Hepatocyte (in vitro differentiated cells): ENCODE measurements at places on chromosomes 4 and X. TPM values are rescaled to one million over a fixed set of nuclear protein-coding genes. Genes with fewer than 3 reads are reported as not detected.

- no peak overlapping the region for H3K27ac ChIP-seq
- H3K4me3 ChIP-seq = no peak overlapping the region
- DNase-seq = no peak
- H3K4me1 ChIP-seq = no peaks in the 10 kb centered on the region
These were observed 221.5 kb upstream of the RPL34 start for GRCh38 chr4:108398836-108399235.

DNA sequence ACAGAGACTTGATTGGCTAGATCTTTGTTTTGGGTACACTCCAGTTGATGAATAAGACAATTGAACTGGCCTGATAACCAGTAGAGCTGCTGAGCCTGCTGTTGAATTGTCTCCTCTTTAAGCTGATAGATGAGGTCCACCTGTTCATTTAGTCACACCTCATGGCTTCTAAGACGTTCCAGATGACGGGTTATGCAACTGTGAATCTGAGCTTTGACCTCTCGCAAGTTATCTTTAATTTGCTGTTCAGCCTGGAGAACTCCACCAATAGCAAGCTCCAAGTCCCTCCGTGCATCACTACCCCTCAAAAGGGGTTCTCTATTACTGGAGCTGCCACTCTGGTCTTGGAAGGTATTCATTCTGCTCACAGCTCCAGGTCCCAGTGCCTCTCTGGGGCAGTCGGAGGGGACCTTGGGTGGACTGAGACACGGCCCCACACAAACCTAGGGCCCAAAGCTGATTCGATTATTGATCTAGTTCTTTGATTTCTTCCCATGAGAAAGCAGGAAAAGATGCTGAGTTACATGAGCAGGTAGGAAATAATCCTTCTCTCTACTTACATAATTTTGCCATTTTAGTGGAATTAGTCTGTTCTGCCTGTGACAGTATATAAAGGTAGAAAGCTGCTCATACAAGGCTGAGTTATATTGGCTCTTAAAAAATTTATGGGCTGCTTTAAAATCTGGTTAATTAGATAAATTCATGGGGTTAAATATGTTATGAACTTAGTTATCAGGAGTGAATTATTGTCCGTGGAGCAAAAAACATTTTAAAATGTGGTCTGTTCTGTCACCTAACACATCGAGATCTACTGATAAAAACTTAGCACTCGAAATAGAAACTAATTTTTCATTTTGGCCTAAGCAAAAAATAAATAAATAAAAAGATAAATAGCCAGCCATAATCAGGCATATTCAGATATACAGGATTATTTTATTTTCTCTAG lies 6.8 kb downstream of the MMAA start:
- no peak overlapping the region for H3K27ac ChIP-seq
- no peak for DNase-seq
- no peaks in the 10 kb centered on the region for H3K36me3 ChIP-seq

DNA sequence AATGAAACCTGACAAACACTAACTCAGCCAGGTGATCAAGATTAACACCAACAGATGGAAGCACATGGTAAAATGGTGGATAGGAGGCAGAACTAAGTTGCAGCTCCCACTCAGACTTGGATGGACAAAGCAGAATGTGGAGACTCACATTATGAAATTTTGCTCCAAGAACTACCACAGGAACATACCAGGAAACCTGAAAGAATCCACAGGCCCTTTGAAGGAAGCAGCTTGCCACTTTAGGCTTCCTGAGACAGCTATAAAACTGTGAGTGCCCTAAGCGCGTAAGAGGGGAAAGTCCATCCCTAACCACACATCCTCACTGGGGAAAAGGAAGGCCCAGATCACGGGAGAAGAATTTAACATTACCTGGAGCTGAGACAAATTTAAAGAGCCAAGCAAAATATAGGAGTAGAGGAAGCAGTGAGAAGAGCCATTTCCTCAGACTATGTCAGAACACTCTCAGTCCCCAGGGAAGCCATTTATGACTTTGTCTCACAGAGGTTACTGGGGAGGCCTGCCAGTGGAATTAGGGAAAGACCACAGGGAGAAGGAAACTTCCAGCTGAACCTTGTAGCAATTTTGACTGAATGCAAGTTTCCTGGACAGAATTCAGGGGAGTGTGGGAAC lies 224.5 kb downstream of the TEX13C start:
- H3K36me3 ChIP-seq = no peaks in the 10 kb centered on the region
- H3K27ac ChIP-seq = no peak overlapping the region
- H3K4me1 ChIP-seq = no peaks in the 10 kb centered on the region
- H3K27me3 ChIP-seq = no peaks in the 10 kb centered on the region
- DNase-seq = no peak
- H3K4me3 ChIP-seq = no peak overlapping the region

DNA sequence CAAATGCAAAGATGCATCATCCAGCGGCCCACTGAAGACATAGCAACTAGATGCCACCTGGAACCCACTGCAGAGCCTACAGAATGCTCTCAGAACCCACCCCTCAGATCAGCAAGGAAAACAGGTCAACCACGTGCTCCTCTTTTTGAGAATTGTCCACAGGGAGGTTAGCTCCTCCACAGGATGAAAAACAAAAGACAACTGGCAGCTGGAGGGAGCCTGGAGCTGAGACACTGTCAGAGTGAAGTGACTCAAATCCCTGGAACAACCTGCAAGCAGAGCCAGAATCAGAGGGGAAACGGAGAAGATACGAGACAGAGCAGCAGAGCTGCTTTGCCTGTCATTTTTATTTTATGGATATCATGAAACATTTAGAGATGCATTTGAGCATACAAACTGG lies 277.6 kb downstream of the GASK1B start:
- H3K4me1 ChIP-seq = no peaks in the 10 kb centered on the region
- no peak for DNase-seq
- H3K36me3 ChIP-seq = no peaks in the 10 kb centered on the region
- no peaks in the 10 kb centered on the region for H3K27me3 ChIP-seq
- H3K27ac ChIP-seq = no peak overlapping the region

DNA sequence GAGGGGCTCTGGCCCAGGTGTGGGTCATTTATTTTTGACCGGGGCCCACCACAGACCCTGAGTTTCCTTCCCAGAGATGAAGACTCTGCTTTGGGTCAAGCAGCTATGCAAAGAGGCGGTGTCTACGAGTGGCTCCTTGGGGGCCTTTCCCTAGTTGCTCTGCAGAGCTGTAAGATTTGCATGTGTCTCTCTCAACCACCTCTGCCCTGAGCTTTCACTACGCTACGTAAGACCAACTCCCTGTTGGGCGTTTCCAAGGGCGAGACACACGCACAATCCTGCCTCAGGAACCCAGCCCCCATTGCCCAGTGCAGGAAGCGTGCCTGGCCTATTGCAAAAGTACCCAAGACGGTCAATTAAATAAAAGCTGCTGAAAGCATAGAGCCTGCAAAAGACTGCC lies 10.0 kb upstream of the ANOS1 start:
- H3K27ac ChIP-seq = no peak overlapping the region
- no peaks in the 10 kb centered on the region for H3K4me1 ChIP-seq
- no peak for DNase-seq
- H3K36me3 ChIP-seq = no peaks in the 10 kb centered on the region
- no peak overlapping the region for H3K4me3 ChIP-seq
- H3K27me3 ChIP-seq = no peaks in the 10 kb centered on the region

GRCh38 chrX:809081-809480 lies 178.5 kb downstream of the SHOX start:
- H3K27ac ChIP-seq = no peak overlapping the region
- H3K27me3 ChIP-seq = no peaks in the 10 kb centered on the region
- H3K4me3 ChIP-seq = no peak overlapping the region
- no peaks in the 10 kb centered on the region for H3K4me1 ChIP-seq

GRCh38 chr4:19739101-19739651 lies 512.5 kb upstream of the SLIT2 start:
- DNase-seq = peak; percentile 51
- no peaks in the 10 kb centered on the region for H3K27me3 ChIP-seq
- H3K27ac ChIP-seq = peak overlapping the region; percentile 57

GRCh38 chr4:138086611-138087041 lies 155.5 kb downstream of the SLC7A11 start:
- H3K4me1 ChIP-seq = peaks cover 10% of the 10 kb centered on the region
- H3K27me3 ChIP-seq = no peaks in the 10 kb centered on the region
- no peak overlapping the region for H3K4me3 ChIP-seq
- H3K36me3 ChIP-seq = no peaks in the 10 kb centered on the region

DNA sequence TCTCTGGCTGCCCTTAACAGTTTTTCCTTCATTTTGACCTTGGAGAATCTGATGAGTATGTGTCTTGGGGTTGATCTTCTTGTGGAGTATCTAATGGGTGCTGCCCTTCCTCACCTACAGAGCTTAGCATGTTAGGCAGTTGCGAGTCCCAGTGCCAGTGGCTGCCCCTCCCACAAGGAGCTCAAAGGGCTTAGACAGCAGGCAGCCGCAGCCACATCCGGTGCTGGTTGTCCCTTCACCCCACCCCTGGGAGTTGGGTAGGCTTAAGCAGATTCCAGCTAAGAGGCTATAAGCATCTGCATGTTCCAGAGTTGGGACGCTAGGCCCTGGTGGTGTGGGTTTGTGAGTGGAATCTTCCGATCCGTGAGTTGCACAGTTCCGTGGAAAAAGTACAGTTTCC lies 322.1 kb upstream of the ARX start:
- H3K27ac ChIP-seq = no peak overlapping the region
- H3K27me3 ChIP-seq = no peaks in the 10 kb centered on the region
- no peaks in the 10 kb centered on the region for H3K36me3 ChIP-seq
- no peaks in the 10 kb centered on the region for H3K4me1 ChIP-seq
- H3K4me3 ChIP-seq = no peak overlapping the region

DNA sequence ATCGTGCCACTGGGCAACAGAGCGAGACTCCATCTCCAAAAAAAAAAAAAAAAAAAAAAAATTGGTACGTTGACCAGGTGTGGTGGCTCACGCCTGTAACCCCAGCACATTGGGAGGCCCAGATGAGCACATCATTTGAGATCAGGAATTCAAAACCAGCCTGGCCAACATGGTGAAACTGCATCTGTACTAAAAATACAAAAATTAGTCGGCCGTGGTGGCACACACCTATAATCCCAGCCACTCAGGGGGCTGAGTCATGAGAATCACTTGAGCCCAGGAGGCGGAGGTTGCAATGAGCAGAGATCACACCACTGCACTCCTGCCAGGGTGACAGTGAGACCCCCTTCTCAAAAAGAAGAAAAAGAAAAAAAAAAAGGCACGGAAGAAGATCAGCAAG lies 24.5 kb downstream of the RBMX start:
- H3K4me3 ChIP-seq = no peak overlapping the region
- no peak overlapping the region for H3K27ac ChIP-seq
- H3K27me3 ChIP-seq = no peaks in the 10 kb centered on the region

- H3K27ac ChIP-seq = no peak overlapping the region
- no peaks in the 10 kb centered on the region for H3K4me1 ChIP-seq
- no peak for DNase-seq
- no peak overlapping the region for H3K4me3 ChIP-seq
- no peaks in the 10 kb centered on the region for H3K27me3 ChIP-seq
These were observed 49.6 kb downstream of the KIT start for GRCh38 chr4:54707406-54707805.

DNA sequence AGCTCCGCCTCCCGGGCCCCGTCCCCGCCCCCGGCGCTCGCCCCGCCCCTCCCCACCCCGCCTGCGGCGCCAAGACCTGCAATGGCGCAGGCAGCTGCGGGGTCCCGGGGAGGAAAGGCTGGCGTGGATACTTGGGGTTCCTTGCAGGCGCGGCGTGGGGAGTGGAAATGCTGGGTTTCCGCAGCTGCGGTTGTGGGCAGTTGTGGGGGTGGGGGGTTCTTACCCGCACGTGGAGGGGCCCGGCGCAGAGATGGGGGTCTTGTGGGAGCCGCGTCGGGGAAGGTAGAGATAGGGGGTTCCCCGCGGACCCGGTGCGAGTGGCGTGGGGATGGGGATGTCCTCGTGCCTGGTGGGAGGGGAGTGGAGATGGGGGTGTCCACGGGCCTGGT lies 680 bp upstream of the ASMTL start:
- H3K36me3 ChIP-seq = no peaks in the 10 kb centered on the region
- peak overlapping the region; percentile 90 for H3K27ac ChIP-seq
- H3K4me3 ChIP-seq = peak overlapping the region; percentile 78
- no peaks in the 10 kb centered on the region for H3K4me1 ChIP-seq
- no peaks in the 10 kb centered on the region for H3K27me3 ChIP-seq

DNA sequence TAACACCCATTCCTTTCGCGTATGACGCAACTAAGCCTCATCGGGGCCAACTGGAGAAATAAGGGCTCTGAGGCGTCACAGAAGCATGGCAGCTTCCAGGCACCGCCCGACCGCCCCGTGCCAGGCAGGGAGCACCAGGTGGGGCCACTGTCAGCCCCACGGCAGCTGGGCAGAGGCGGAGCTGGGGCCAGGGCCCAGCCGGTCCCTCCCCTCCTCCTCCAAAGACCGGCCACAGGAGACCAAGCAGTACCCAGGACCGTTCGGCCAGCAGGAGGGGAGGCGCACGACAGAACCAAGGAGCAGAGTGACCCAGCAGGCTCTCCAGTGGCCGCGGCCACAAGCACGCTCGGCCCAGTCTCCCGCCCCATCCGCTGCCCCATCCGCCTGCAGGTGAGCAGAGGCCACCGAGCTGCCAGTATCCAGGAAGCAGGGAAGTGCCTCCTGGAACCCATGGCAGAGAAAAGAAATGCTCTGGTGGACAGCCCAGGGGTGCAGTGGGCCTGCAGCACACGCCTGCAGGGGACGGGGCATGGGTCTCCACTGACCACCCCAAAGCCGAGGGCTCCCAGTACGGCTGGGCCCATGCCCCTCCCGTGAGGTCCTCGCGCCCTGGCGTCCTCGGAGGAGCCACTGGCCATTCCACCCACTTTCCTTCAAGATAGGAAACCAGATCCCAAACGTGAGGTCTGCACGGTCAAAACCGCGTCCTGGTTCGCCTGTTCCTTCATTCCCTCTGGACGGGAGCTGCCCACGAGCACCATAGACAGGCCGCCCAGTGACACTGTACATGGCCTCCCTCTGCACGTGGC lies 9.6 kb downstream of the CTBP1 start:
- no peaks in the 10 kb centered on the region for H3K27me3 ChIP-seq
- no peak for DNase-seq
- H3K4me1 ChIP-seq = peaks cover 12% of the 10 kb centered on the region
- H3K4me3 ChIP-seq = no peak overlapping the region
- H3K27ac ChIP-seq = no peak overlapping the region

DNA sequence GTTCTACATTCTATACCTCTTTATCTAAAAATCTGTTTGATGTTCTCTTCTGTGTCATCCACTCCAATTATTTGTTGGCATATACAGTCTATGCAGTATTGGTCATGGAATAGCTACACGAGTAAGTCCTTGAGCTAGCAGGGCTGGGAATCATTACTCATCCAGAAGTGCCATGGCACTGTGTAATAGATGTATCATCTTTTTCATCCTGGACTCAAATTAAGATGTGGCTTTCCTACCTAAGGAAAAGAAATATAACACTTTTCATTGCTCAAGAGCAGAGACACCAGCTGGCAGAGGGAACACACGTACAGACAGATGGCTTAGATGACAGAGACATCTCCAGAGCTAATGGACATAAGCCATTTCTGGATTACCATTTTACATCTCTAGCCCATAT lies 159.8 kb downstream of the FAM13A start:
- no peak overlapping the region for H3K4me3 ChIP-seq
- H3K27ac ChIP-seq = no peak overlapping the region
- no peak for DNase-seq
- no peaks in the 10 kb centered on the region for H3K4me1 ChIP-seq
- no peaks in the 10 kb centered on the region for H3K27me3 ChIP-seq

ETDA gene
- polyA plus RNA-seq = 0.49 TPM in 1 of 2 replicates, not detected in the other

PNMA3 gene
- polyA plus RNA-seq = 18.4 and 20.0 TPM in 2 replicates

CENPVL3 gene
- polyA plus RNA-seq = 0.67 and 2.2 TPM in 2 replicates

NEUROG2 gene
- 0.39 TPM in 1 of 2 replicates, not detected in the other for polyA plus RNA-seq

PCYT1B gene
- 5.8 and 7.8 TPM in 2 replicates for polyA plus RNA-seq

PPA2 gene
- 117 and 122 TPM in 2 replicates for polyA plus RNA-seq

WNK3 gene
- polyA plus RNA-seq = 9.8 and 10.6 TPM in 2 replicates

TMEM47 gene
- 14.7 and 20.8 TPM in 2 replicates for polyA plus RNA-seq

C4orf36 gene
- polyA plus RNA-seq = 2.0 and 2.3 TPM in 2 replicates
